Right lung (tissue), 10 donors: ENCODE measurements at places on chromosomes 1 and 21. TPM values are rescaled to one million over a fixed set of nuclear protein-coding genes. Genes with fewer than 3 reads are reported as not detected.

Gene FOXD2
- 0.31 TPM for polyA plus RNA-seq

Gene IL20
- polyA plus RNA-seq: not detected

Gene FCAMR
- polyA plus RNA-seq: 0.09 TPM

Gene OR2T29
- not detected for polyA plus RNA-seq

Gene CHIA
- 4.7 TPM for polyA plus RNA-seq

Gene KCNN3
- polyA plus RNA-seq: 3.2 TPM

Gene MTMR11
- polyA plus RNA-seq: 22.7 TPM

Gene KRTAP19-5
- polyA plus RNA-seq: not detected

Gene TESK2
- polyA plus RNA-seq: 8.6 TPM

Gene PPIAL4G
- 0.15 TPM for polyA plus RNA-seq

Gene SORT1
- polyA plus RNA-seq: 49.7 TPM

DNA sequence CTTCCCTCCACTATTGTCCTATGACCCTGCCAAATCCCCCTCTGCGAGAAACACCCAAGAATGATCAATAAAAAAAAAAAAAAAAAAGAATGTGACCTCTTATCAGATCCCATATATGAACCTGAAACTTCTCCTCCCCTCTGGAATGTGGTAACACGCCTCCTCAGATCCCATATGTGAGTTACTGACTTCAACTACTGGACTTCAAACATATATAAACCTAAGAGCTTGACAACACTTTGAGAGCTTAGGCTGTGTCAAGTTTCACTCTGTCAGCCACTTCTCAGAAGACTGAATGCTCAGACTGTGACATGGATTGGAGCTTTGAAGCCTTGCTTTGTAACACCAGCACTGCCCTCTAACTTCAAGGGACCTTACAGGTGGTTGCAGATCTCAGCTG lies 148.4 kb downstream of the COP1 start:
- peak; percentile 18 for DNase-seq

GRCh38 chr1:36305915-36306209 lies 306 bp upstream of the SH3D21 start:
- DNase-seq: no peak

GRCh38 chr1:40381268-40382107 lies 8.0 kb downstream of the SMAP2 start:
- no peak for DNase-seq

GRCh38 chr1:28091043-28091781 lies 2.8 kb upstream of the EYA3 start:
- DNase-seq: peak; percentile 28

GRCh38 chr21:45510466-45510955 lies 31.7 kb downstream of the SLC19A1 start:
- DNase-seq: no peak

GRCh38 chr1:191498318-191498717 lies 659.9 kb upstream of the RGS18 start:
- DNase-seq: no peak

GRCh38 chr1:201916649-201917249 lies 28.1 kb downstream of the SHISA4 start:
- no peak for DNase-seq

DNA sequence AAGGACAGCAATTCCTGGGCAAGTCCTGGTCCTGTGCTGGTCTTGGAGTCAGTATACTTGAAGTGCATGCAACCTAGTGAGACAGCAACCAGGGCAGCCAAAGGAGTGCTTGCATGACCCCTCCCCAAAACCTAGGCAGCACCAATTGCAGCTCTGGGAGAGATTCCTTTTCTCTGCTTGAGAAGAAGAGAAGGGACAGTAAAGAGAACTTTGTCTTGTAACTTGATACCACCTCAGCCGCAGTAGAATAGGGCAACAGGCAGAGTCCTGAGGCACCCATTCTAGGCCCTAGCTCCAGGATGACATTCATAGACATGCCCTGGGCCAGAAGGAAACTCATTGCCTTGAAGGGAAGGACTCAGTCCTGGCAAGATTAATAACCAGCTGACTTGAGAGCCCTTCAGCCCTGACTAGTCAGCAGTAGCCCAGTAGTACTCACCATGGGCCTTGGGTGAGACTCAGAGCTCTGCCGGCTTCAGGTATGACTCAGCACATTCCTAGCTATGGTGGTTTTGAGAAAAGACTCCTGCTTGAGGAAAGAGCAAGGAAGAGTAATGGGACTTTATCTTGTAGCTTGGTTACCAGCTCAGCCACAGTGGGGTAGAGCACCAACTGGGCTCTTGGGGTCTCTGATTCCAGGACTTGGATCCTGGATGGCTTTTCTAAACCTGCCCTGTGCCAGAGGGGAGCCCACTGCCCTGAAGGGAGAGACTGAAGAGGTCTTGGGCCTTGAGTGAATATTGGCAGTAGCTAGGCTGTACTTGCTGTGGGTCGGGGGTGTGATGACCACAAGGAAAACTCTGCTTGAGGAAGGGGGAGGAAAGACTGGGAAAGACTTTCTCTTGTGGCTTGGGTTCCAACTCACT lies 51.7 kb upstream of the ACADM start:
- DNase-seq: no peak

DNA sequence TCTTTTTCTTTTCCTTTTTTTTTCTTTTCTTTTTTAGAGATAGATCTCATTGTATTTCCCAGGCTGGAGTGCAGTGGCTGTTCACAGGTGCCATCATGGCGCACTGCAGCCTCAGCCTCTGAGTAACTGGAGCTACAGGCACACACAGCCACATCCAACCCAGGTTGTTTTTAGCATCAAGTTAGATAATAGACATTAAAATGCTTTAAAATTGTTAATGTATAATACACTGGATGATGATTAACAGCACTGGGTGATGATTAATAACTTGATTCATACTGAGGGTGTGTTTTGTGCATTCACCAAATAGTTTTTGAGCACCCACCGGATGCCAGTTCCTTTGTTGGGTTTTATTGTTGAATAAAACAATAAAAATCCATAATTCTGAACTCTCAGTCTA lies 75.2 kb downstream of the BEND5 start:
- no peak for DNase-seq

GRCh38 chr1:193262661-193263060 lies 76.2 kb upstream of the B3GALT2 start:
- no peak for DNase-seq

DNA sequence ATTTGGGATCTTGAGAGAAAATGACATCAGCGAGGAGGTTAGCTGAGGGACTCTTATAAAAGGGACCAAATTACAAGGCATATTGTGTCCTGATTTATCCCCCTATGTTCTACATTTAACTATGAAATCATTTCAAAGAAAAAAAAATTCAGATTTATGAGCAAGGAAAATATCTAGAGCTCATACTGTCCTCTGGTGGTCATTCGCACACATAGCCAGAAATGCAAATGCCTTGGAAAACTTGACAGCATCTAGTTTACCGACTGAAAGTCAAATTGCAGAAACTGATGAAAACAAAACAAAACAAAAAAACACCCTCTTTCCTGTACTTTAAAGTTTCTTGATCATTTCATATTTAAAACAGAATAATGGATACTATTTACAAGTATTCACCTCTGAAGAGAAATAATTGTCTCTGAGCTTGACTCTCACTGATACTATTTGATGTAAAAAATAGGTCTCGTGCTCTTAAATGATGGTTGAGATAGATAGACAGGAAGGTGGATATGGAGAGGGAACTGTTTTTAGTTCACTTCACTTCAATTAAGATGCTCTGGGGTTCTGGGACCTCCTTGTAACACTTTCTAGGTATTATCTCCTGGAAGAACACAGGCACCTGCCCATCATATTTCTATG lies 253.8 kb downstream of the PCP4 start:
- no peak for DNase-seq

DNA sequence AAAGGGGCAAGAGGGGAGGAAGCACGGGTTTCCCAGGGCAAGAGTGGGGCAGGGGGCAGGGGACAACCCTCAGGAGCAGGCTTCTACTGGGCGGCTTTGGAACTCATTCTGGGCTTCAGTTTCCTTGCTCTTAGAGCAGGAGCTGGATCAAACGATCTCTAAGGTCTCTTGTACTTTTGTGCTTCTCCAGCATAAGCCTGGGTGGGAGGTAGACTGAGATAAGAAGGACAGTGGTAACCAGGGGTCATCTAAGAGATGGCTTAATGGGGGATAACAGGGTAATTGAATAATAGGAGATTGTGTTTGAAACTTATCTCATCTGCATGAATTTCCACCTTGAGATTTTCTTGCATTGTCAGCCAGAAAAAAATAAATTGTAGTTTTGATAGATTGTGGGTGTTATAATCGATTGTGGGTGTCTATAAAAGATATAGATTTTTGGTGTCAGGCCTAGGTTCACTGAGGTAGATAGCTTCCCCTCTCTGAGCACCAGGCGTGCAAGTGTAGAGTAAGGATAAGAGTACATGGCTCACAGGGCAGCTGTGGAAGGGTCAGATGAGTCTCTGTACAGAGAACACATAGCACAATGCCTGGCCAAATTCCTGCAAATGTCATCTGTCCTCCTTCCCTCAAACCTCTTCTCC lies 68.0 kb downstream of the CD58 start:
- no peak for DNase-seq

DNA sequence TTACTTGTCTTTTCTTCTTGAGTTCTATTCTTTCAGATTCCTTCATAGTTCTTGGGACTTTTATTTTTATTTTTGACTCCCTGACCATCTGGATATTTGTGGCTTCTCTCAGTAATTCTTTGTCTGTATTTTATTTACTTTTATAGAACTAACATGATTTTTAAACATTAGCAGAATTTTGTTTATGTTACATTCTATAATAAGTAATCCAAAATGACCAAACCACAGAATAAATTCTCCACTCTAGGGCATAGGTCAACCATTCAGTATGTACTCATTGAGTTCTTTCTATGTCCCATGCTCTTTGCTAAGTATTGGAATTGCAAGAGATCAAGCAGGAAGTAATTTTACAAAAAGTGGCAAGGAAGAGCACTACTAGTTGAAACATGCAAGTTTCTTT lies 969.0 kb downstream of the TTLL7 start:
- no peak for DNase-seq

DNA sequence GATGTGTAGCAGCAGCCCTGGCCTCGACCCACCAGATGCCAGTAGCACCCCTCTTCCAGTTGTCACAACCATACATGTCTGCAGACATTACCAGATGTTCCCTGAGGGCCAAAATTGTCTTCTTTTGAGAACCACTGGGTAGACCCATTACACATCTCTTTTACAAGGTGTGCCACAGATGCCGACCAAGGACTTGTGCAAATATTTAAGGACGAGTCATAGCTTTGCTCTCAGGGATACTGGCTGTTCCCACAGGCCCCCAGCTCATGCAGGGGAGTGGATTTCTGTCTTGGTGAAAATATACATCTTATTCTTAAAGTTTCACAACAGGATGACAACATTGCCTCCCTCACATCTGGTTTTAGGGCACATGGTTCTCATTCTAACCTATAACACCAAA lies 59.4 kb upstream of the ZBTB18 start:
- DNase-seq: no peak

DNA sequence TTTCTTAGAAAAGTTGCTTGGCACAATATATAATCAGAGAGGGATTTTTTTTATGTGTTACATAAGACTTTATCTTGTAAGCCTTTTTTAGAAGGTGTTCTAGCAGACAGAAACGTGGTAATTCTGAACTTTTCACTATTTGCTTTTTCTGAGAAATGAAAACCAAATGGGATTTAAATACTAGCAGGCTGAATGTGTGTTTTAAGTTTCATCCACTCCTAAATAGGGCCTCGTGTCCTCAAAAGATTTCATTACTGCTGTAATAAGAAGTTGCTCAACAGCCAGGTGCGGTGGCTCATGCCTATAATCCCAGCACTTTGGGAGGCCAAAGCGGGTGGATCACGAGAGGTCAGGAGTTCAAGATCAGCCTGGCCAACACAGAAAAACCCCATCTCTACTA lies 44.7 kb upstream of the FMO2 start:
- DNase-seq: no peak

DNA sequence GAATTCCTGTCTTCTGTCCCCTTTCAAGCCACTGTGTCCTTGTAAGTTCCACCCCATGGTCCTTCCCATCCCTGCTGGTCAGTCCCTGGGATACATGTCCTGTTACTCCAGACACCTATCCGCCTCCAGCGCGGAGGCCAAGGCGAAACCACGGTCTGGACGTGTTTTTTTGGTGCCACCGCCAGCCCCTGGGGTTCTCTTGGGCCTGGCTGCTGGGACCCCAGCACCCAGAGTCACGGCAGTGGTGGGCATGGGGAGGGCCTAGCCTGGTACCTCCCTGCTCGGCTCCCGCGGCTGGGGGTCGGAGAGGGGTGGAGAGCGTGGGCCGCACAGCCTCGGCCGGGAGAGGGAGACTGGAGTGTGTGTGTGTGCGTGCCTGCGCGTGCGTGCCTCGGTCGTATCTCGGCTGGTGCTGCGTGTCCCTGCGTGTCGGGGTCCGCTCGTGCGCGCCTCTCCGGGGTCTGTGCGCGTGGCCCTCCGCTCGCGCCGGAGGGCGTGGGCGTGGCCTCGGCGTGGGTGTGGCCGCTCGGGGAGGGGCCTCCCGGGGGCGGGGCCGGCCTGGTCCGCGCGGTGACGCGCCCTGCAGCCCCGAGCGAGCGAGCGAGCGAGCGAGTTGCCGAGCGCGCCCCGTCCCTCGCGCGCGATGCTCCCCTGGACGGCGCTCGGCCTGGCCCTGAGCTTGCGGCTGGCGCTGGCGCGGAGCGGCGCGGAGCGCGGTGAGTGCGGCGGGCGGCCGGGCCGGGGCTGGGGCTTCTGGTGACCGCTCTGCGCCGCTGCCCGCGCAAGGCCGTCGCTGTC lies at the start of gene VWA1:
Gene VWA1 (plus strand): TSS at position 585 of the 798 bp plus-strand sequence. CDS start 59 bp downstream, at position 644.
- DNase-seq: peak; percentile 77

DNA sequence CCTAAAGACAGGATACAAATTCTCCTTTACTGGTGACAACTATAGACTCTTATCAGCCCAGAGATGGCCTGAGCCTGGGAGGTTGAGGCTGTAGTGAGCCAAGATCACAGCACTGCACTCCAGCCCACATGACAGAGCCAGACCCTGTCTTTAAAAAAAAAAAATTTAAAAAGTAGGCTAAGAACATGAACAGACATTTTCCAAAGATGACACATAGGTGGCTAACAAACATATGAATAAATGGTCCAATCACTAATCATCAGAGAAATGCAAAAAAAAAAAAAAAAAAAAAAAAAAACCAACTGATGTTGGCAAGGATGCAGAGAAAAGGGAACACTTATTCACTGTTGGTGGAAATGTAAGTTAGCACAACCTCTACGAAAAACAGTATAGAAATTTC lies 65.0 kb downstream of the TOR3A start:
- DNase-seq: no peak

- DNase-seq: no peak
These were observed 79.8 kb downstream of the PKN2 start for GRCh38 chr1:88763649-88764406.

GRCh38 chr1:207844371-207844770 lies 66.6 kb downstream of the CD34 start:
- no peak for DNase-seq

DNA sequence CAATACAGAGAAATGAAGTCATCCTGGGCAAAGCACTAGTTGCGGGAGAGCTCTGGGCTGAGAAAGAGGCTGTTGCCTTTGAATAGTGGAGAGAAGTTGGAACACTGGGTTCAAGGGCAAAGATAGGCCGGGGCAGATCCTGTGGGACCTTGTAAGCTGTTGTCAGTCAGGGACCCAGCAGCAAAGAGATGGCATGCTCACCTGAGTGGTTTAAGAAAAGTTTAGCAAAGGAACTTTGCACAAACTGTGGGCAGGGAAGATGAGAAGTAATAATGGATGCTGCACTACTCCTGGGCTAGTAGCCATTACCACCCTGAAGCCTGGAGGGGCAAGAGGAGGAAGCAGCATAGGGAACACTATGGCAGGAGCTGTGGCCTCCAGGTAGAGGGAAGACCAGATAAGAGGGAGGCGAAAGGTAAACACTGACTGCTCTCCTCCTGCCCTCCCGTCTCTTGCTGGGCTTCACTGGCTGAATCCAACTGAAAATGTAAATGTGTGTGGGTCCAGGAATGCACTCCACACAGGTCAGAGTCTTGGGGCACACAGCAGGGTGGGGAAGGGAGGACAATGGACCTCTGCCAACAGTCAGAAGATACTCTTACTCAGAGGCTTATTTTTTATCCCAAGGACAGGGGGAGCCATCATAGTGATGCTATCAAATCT lies 129.2 kb downstream of the PLPP3 start:
- DNase-seq: no peak
